ENCODE measurements at places on chromosomes 6 and 20.
A peak's percentile ranks its signal among the peaks of the same experiment; 100 is the strongest.

- DNase-seq = no peak
Observed at GRCh38 chr6:81511423-81511822, 241.1 kb downstream of the TENT5A start.

GRCh38 chr6:125549202-125549884 lies 200.1 kb upstream of the HEY2 start:
- DNase-seq = no peak

DNA sequence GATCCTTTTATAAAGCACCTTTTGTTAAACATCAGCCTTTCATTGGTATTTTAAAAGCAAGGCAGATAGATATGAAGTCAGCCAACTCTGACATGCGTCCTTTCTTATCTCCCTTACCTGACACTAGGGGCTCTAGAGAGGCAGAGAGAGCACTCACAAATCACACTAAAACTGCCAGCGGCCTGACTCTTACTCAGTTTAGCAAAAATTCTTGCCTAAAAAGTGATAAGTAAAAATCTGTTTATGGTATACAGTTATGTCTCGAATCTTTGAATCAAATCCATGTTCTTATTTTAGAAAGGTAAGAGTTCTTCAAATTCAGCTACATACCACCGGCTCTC lies 10.4 kb upstream of the TDRD6 start:
- no peak for DNase-seq

DNA sequence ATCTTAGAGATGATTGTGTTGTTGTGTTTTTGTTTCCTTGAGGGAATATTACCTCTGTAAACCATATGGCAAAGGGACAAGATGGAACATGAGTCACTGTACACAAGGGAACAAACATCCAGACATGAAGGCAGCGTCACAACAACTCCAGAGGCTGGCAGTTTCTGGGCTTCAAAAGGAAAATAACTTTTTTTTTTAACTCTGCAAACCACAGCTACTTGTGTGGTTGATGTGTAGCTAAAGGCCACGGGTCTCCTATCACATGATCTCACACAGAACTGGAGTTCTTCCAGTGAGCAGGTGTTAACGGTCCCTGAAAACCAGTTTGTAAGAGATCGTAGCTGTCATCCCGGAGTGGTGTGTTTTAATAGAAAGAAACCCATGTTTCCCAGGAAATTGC lies 33.2 kb upstream of the HBS1L start:
- no peak for DNase-seq

- DNase-seq = no peak
Observed at GRCh38 chr20:37325206-37325605, 20.7 kb upstream of the SRC start.

DNA sequence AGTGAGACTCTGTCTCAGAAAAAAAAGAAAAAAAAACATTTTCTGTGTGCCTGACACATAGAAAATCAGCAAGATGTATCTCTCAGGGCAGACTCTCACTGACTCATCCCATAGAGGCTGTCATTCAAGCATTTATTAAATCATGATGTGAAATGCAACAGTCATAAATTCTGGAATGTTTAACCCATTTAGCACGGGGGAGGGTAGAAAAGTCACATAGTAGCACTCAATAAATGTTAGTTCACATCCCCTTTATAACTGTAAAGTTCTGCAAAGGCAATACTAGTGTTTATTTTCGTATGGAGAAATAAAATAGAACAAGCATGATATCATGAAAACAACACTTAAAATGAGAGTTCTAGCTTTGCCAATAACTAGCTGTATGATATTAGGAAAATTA lies 15.5 kb upstream of the CARMIL1 start:
- DNase-seq = peak; percentile 35

DNA sequence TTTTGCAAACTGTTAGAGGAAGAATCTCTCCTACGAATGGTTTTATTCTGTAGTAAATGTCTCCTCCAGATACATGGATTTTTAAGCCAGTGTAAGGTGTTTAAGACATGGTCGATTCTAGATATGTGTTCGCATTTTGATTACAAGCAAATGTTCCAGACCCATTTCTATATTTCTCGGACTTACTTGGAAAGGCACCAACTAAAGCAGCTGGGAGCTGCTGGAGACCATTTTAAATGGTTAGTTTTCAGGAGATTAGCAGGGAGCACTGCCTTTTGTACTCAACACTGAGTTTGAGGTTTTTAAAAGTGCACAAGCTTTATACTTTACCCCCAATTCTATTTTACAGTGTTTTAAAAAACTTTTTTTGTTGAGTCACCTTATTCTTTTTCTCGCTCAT lies 857.0 kb downstream of the KIF16B start:
- peak; percentile 34 for DNase-seq

DNA sequence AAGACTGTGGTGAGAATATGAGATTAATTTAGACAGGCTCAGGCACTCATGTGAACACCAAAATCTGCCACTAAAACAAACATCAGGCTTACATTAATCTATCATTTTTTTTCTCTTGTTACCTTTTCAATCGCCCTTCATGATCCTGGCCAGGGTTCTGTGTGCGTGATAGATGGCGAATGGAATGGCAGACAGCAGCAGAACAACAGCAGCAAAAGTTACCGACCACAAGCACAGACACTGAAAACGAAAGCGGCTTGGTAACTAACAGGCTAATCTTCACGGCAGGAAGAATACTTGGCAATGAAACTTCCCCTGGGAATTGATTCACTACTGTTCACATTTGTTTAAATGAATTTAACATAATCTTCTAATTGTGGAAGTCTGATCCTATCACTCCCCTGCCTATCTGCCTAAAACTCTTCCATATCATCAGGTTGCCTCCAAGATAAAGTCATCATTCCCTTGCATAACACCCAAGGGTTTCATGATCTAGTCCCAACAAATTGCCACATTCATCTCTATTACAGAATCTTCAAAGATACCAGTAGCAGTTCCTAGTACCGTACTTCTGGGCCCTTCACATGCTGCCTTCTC lies 28.7 kb downstream of the PTPRK start:
- peak; percentile 36 for DNase-seq

GRCh38 chr6:44734886-44735629 lies 347.6 kb downstream of the CDC5L start:
- no peak for DNase-seq

GRCh38 chr6:4655196-4656025 lies 120.8 kb upstream of the CDYL start:
- DNase-seq = no peak

- DNase-seq = no peak
Observed at GRCh38 chr6:154615483-154616025, 105.1 kb upstream of the CNKSR3 start.

- DNase-seq = peak; percentile 72
Observed at GRCh38 chr20:6075428-6076219, 21.8 kb upstream of the LRRN4 start.

GRCh38 chr20:44747166-44748004 lies 1.7 kb downstream of the KCNK15 start:
- peak; percentile 65 for DNase-seq

DNA sequence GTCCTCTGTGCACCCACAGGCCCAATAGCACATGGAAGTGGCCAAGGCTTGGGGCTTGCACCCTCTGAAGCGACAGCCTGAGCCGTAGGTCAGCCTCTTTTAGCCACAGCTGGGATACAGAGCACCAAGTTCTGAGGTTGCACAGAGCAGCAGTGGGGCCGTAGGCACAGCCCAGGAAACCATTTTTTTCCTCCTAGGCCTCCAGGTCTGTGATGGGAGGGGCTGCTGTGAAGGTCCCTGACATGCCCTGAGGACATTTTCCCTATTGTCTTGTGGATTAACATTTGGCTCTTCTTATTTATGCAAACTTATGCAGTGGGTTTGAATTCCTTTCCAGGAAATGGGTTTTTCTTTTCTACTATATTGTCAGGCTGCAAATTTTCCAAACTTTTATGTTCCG lies 878.7 kb upstream of the MAN1A1 start:
- DNase-seq = no peak

DNA sequence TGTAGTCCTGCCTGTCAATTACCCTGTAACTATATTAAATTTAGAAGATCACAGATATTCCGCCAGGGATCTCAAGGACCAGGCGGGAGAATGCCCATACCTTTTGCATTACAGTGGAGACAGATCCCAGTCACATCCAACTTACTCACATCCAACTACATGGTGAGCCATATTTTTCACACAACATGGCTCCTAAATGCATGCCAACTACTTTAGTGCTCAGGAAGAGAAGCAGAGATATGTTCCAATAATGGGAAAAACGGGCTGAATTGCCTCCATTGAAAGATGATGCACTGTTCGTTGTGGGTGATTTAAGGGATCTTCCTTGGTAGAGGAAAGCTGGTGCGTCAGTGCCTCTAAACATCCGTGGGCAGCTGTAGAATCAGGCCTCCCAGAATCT lies 304.5 kb downstream of the CD83 start:
- DNase-seq = no peak

DNA sequence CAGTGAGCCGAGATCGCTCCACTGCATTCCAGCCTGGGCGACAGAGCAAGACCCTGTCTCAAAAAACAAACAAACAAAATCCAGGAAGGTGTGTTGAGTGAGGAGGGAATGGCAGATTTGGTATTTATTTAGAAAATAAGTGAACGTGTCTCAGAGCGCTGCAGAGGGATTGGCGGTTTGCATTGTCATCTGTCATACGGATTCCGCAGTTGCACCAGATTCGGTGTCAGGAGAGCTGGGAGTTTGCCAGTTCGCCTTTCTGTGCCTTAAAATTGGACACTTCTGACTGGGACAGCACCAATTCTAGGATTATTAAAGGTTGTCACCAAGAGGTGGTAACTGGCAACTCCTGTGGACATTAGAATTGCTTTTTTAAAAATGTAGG lies 912 bp downstream of the SNRNP48 start:
- no peak for DNase-seq

- DNase-seq = no peak
Observed at GRCh38 chr6:20946022-20946421, 411.8 kb downstream of the CDKAL1 start.

GRCh38 chr6:108838101-108838717 lies 10.0 kb upstream of the ARMC2 start:
- no peak for DNase-seq

DNA sequence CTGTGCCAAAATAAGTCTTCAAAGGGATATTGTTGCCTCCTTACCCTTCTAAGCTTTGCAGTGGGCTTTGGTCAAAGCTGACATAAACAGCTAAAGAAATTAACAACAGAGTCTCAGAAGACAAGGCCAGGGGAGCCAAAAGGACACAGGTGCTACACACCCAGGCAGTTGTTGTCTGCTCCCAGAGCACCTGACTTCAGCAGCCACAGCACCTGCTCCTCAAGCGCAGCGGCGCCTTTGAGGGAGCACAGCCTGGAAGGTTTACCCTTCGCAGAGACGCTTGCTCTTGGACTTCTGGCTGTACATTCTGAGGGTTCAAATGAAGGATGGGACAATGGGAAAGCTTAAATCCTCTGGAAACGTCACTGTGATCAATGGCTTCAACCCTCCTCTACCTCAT lies 16.6 kb downstream of the B4GALT5 start:
- DNase-seq = no peak

- no peak for DNase-seq
Observed at GRCh38 chr6:1679688-1680068, 70.0 kb downstream of the FOXC1 start.

- no peak for DNase-seq
Observed at GRCh38 chr6:408599-409102, 17.1 kb downstream of the IRF4 start.

GRCh38 chr6:144350528-144350880 lies 65.4 kb downstream of the UTRN start:
- DNase-seq = peak; percentile 41

GRCh38 chr20:11721411-11721810 lies 196.3 kb upstream of the BTBD3 start:
- DNase-seq = no peak

DNA sequence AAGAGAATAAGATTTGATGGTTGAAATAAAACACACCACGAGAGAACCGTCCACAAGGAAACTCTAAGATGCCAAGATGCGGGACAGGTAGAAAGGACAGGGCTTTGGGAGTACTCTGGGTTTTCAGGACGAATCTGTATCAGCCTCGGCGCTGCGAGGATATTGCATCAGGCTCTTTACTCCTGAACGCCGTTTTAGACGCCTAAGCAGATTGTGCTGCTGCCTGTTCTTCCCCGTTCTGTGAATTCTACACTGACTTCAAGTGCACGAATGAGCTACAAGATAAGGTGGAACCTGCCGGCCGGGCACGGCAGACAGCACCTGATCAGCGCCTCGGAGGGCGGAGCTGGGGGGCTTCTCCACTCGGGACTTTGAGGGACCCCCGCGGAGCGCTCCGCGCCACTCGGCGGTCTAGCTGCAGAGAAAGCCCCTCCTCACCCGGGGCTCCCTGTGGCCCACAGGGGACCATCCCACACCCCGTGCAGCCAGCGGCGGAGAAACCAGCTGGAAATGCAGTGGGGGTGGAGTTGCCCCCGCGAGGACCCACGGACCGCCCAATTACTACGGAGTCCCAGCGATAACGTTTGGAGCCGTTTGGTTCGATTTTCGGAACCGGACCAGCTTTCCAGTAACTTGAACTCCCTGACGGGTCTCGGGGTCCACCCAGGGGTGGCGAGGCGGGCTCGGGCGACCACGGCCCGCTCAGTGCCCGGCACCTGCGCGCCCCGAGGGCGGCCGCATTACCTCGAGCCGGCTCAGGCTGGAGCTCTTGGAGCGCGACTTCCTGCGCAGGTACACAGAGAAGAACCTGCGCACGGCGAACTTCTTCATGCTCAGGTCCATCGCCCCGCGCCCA lies 646 bp downstream of the RPS6KA2 start:
- no peak for DNase-seq

GRCh38 chr6:90411292-90411781 lies 114.7 kb upstream of the BACH2 start:
- no peak for DNase-seq

DNA sequence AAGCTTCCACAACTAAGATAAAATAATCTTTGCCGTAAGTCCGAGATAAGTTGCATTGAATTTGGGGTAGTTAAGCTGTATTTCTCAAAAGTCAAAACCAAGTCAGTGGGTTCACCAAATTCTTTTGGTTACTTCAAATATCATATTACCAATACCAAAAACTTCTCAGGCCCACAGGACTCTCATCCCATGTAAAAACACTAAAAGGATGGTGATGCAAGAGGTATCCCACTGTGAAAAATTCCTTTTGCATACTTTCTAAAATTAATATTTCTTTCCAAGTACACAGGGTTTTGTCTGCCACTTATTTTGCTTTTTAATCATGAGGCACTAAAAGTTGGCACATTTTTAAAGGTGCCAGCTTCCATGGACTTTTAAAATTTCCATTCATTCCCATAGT lies 151.3 kb downstream of the GJA10 start:
- no peak for DNase-seq

- no peak for DNase-seq
Observed at GRCh38 chr6:21731411-21732031, 138.0 kb downstream of the SOX4 start.
